ENCODE measurements at places on chromosomes 3 and 15.

GRCh38 chr3:134918441-134918840 lies 123.4 kb downstream of the EPHB1 start:
- DNase-seq, result no peak

DNA sequence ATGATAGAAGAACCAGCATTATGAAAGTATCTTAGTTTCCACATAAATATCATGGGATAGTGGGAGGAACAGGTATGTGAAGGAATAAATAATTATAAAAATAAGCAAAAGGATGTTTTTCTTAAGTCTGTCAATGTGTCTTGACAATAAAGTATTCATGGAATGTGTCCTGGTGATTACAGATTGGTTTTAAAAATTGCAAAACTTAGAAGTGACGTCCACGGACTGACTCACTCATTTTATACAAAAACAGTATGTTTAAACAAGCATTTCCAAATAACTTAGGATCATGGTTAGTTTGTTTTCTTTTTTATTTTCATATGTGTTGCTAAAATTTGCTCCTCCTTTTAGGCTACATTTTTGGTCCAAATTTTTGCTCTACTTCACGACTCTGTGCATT lies 687.0 kb upstream of the NECTIN3 start:
- no peak for DNase-seq

- no peak for DNase-seq
These were observed 520.6 kb downstream of the MFSD1 start for GRCh38 chr3:159322322-159322939.

DNA sequence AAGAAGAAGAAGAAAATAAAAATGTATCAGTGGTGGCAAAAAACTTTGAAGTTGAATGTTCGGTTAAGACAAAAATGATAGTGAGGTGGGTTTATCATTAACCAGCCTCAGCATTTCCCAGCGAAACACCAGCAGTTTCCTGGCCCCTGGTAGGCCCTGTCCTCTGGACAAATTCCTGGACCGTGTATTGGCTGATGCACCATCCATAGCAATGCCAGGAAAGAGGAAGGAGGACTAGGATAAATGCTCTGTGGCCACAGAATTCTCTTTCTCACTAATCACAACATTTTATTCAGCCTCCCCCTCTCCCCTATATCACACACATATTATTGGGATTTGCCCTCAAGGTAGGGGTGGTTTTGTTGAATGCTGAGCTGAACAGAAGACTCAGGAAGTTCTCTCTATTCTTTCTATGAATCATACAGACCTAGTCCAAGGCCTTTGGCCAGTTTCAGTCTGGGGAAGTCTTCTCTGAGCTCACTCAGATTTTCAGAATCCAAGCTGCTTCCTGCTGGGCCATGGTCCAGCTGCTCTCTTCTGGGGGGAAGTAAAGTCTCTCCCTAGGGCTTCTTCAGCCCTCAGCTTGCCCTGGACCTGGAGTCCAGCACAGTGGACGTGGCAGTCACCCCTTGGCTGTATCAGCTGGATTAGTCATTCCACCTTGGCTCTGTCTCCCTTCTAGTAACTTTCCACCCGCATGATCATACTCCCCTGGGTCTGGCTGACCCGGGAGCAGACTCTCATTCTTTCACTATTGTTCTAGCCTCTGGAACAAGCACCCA lies 27.6 kb downstream of the SLC28A1 start:
- no peak for DNase-seq

GRCh38 chr3:36482256-36482655 lies 102.0 kb downstream of the STAC start:
- DNase-seq, result no peak

DNA sequence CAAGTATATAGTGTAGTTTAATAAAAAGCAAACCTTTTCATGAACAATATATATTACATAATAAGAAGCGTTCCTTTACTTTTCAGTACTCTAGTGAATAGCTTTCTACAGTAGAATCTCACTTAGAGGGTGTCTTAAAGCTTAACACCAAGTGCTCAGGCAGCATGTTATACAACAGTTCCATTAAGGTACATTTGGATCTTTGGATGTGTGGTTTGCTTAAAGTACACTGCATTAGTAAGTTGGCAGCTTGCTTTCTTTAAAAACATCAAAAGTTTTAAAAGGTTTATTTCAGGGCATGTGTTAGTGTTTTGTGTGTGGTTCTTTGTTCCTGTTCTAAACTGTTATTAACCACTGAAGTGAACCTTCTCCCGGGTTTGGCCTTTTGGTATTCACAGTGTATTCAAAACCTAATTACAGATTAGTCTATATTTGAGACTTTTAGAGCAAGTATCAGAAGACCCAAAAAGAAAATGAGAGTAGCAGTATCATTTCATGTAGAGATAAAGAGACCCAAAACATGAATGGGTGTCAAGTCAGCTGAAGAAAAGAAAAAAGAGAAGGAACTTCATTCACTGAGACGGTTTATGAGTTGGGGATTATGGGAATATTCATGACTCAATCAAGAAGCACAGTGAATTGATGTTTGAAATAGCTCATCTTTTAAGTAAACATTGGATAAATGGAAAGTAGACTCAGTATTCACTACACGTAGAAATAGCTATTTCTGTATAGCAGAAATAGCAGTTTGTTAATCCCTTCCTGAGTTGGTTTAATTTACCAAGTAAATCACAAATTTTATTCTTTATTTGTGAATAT lies 93.9 kb downstream of the OPA1 start:
- DNase-seq, result no peak

DNA sequence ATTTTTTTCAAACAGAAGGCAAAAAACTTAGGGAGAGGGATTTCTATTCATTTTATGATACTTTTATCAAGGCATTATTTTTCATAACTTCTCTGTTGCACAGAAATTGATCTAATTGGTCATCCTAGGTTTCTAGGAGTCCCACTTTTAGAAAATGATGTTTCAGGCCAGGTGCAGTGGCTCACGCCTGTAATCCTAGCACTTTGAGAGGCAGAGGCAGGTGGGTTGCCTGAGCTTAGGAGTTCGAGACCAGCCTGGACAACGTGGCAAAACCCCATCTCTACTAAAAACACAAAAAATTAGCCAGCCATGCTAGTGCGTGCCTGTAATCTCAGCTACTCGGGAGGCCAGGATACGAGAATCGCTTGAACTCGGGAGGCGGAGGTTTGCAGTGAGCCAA lies 2.8 kb downstream of the LACTB start:
- DNase-seq, result no peak

- no peak for DNase-seq
These were observed 30.8 kb downstream of the LARP6 start for GRCh38 chr15:70823196-70823595.

GRCh38 chr3:137768361-137769321 lies 4.5 kb downstream of the SOX14 start:
- no peak for DNase-seq

DNA sequence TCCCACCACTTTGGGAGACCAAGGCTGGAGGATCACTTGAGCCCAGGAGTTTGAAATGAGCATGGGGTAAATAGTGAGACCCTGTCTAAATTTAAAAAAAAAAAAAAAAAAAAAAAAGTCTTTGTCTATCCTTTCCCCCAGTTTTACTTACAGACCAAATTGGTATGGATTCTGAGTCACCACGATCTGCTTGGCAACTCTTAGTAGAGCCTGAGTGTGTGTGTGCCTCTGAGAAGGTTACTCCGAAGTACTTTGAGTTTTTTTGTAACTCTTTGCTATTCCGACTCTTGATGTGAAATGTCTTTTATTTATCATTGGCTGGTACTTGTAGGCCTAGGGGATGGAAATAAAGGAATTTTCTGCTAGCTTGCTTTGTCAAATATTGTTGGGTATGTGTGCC lies 63.3 kb downstream of the RBM6 start:
- DNase-seq, result no peak

DNA sequence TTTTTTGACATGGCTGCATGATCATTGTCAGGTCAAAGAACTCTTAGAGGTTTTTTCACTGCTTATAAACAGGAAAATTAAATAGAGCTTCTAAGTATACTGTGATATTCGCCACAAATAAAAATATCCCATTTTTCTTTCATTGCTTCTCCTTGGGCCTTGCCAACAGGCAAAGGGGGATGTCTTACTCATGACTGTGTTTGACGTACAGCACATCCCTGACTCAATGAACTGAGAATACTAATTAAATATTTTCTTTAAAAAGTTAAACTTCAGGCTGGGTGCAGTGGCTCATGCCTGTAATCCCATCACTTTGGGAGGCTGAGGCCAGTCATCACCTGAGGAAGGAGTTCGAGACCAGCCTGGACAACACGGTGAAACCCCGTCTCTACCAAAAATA lies 41.4 kb upstream of the CCDC80 start:
- DNase-seq, result no peak

DNA sequence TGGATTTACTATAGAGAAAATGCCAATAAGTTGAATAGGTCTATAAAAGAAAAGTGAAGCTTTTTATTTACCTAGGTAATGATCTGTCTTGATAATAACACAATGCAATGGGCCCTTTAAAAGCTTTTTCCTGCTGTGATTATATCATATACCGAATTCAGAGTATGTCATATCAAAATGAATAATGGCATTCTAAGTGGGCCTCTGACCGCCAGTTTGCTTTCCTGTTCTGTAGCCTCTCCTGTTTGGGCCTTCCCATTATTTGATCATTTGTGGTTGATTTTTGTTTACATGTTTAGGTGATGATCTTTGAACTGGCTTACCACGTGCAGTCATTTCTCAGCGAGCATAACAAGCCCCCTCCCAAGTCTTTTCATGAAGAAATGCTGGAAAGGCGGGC lies 14.9 kb downstream of the EIF2AK4 start:
- DNase-seq, result no peak

- DNase-seq, result peak; percentile 11
These were observed 89.8 kb downstream of the LRRC3B start for GRCh38 chr3:26712211-26713026.

- no peak for DNase-seq
These were observed 27.4 kb upstream of the FAM174B start for GRCh38 chr15:92682741-92683510.

- no peak for DNase-seq
These were observed 28.3 kb downstream of the MASP1 start for GRCh38 chr3:187263270-187263669.

DNA sequence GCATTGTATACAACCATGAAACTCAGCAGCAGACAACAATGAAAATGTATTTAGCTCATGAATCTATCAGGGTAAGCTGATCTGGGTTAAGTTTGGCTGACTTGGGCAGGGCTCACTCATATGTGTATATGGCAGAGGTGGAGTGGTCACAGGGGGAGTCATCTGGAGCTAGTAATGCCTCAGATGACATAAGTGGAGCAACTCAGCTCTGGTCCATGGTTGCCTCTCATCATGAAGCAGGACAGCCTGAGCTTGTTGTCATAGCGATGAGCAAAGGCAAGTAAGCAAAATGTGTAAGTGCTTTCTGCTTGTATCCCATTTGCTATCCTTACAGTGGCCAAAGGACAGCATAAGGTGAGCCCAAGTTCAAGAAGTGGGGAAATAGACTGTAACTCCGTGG lies 64.5 kb downstream of the ALCAM start:
- DNase-seq, result no peak

GRCh38 chr15:49831206-49831965 lies 210.5 kb downstream of the DTWD1 start:
- DNase-seq, result no peak

GRCh38 chr3:161322781-161323568 lies 48.3 kb downstream of the SPTSSB start:
- no peak for DNase-seq

GRCh38 chr15:36898536-36899126 lies 201.7 kb downstream of the MEIS2 start:
- DNase-seq, result no peak

DNA sequence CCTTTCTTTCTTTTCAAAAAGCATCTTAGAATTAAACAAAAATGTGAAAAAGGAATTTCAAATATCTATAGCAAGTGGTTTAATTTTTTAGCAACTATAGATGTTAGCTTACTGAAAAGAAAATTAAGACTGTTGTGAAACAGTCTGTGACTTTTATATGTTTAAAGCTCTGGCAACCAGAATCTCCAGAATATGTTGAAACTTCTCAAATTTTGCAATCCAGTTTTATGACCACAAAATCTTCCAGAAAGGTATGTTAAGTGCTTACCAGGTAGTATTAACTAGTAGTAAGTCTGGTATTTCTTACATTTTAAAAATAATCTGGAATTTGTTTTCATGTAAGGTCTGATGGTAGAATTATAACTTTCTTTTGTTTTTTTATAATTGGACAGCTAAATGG lies 235.0 kb downstream of the SLC9A9 start:
- DNase-seq, result no peak

DNA sequence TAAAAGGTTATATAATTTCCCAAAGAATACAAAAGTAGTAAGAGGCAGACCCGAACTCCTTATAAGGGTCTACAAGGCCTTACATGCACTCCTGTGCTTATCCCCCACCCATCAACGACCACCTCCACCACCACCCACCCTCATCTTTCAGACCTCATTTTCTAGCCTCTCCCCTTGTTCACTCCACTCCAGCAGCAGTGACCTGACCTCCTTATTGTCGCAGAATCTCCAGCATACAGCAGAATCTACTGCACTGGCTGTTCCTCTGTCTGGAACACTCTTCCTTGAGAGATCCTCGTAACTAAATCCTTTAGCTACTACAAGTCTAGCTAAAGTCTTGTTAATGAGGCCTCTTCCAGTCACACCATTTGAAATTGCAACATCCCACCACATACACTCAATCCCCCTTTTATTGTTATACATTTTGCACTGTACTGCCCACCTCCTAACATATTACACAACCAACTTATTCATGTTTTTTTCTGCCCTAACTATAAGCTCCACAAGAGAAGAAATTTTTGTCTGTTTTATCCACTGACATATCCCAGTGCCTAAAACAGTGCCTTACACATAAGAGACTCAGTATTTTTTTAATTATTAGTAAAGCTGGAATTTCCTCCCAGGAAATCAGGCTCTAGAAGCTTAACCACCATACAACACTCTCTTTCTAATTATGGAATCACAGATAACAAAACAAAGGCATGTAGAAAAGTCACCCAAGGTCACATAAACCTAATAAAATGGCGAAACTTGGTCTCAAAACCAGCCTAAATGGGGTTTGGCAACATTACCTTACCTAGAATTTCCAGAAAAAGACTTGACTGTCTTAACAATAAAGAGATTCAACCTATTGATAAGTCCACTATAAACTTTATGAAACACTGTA lies 40.2 kb downstream of the ZNF148 start:
- no peak for DNase-seq

DNA sequence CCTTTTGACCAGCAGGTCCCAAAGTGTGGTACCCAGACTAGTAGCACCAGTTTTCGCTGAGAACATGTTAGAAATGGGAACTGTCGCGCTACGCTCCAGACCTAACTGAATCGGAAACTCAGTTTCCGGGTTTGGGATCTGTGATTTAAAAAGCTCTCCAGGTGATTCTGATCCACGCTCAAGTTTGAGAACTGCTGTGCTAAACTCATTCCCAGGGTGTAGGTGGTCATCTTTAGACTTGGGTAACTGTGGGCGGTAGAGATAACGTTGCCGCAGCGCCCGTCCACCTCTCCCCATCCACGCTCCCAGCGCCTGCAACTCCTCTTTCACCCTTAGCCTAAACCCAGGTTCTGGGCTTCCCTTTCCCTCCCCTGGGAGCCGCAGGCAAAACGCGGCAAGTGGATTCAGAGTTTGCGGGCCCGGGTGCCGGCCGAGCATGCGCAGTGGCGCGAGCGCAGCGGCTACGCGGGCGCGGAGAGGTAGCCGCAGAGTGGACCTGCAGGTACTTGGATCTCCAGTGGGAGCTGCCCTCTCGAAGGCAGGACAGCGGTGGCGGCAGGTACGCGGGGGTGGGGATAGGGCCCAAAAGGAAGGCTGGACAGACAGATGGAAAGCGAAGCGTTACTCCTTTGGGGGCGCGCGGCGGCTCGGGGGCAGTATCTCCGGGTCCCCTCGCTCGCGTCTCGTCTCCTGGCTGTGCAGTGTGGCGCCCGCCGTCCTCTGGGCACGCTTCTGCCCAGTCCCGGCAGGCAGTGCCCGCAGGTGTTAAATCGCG lies at the start of gene PLS1:
Gene PLS1 (plus strand): TSS at position 443 of the 775 bp plus-strand sequence. CDS start 67,845 bp downstream, outside the sequence.
- peak; percentile 87 for DNase-seq

GRCh38 chr15:49151831-49152230 lies 3.6 kb downstream of the COPS2 start:
- DNase-seq, result no peak
